HCEC 1CT (cell line): ENCODE measurements at places on chromosomes 7 and 10.
A peak's percentile ranks its signal among the peaks of the same experiment; 100 is the strongest.

DNA sequence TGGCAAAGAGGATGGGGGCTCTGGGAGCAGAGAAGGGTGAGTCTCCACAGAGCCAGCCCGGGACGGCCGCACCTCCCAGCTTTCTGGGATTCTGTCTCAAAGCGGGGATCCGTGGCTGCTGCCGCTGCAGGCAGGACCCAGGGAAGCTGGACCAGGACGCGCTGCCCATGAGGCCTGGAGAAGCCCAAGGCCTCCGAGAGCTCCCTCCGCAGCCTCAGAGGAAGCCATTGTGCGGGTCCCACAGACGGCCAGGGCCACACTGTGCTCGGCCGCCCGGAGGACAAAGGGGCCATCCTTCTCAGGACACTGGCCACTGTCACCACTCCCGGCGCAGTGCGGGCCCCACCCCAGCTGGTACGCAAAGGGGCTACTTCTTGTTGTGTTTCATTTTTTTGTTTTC is 79.3 kb upstream of the PDGFA start:
- DNase-seq: no peak

- no peak for DNase-seq
Observed at GRCh38 chr7:68955656-68956055, 642.6 kb upstream of the AUTS2 start.

DNA sequence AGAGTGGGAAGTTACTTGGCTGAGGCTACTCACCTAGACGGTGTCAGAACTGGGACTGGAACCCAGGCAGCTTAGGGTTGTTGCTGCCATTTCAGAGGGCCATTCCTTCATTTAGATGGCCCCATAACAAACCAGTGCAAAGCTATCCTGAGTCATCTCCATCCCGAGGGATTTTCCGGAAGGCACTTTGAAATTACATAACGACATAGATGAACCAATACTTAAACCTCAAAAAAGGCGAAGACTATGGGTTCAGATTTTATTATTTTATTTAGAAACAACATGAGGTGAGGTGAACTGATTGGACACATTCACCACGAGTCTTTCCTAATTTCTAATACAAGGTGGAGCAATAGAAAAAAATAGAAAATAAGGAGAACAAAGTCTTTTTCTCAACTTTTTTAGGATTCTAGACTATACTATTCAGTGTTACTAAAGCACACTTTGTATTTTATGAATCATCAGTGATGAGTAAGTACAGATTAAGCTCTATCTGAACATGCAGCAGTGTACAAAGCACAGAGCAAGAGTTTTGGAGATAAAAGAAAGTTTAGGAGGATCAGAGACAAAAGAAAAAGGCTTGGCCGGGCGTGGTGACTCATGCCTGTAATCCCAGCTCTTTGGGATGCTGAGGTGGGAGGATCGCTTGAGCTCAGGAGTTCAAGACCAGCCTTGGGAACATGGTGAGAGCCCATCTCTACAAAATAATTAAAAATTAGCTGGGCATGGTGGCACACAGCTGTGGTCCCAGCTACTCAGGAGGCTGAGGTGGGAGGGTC is 79.5 kb upstream of the SVIL start:
- DNase-seq: peak; percentile 86

DNA sequence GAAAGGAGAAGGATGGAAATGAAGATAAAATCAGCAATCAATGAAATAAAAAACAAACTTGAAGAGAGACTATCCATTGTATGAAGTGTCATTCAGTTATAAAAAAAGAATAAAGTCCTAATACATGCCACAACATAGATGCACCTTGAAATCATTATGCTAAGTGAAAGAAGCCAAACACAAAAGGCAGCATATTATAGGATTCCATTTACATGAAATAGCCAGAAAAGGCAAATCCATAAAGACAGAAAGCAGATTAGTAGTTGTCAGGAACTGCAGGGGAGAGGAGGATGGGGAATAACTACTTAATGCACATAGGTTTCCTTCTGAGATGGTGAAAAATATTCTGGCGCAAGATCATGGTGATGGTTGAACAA is 6.6 kb upstream of the PON1 start:
- DNase-seq: no peak

GRCh38 chr7:117715784-117716445 is 157.3 kb downstream of the CTTNBP2 start:
- DNase-seq: peak; percentile 35

GRCh38 chr10:14507176-14507575 is 176.5 kb upstream of the FRMD4A start:
- no peak for DNase-seq

DNA sequence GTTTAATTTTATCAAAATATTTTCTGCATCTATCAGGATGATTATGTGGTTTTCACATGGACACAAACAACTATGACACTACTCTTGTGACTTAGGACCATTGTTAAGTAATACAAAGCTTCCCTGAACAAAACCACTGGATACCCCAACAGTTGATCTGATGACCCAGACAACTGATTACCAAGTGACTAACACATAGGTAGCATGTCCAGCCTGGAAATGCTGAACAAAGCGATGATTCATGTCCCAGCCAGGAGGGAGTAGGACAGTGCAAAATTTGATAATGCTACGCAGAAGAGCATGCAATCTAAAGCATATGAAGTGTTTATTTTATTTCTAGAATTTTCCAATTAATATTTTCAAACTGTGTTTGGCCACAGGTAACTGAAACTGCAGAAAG is 8.9 kb upstream of the PNLIP start:
- DNase-seq: no peak

DNA sequence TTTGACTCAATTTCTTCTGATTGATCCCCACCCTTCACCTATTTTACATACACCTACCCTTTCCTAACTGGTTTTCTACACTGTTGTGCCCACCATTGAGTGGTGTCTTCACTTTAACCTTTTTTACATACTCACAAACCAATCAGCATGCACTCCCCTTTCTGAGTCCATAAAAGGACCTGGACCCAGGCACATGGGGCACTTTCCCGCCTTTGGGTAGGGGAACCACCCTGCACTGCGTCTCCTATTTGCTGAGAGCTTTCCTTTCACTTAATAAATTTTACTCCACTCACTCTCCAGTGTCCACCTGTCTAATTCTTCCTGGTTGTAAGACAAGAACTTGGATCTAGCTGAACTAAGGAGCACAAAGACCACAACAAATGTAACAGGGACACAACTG is 33.8 kb downstream of the ANKMY2 start:
- no peak for DNase-seq

DNA sequence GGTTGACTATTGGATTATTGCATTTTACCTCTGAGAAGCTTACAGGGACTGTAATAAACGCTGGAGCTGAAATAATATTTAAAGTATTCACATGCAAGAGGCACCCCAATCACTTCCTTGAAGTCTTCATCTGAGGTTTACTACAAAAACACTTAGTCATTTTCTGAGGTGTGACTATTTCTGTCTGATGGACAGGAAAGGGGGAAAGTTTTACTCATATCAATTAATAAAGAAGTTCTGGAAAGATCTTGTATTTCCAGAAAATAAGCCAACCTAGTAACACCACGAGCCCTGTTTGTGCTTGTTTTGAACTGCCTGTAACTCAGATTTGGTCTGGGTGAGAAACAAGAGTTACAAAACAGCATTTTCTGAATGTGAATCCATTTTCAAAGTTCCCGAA is 63.9 kb upstream of the PRKCQ start:
- no peak for DNase-seq

- DNase-seq: no peak
Observed at GRCh38 chr10:60542657-60543056, 153.0 kb upstream of the ANK3 start.
